ENCODE measurements at places on chromosomes 3 and 15. TPM values are rescaled to one million over a fixed set of nuclear protein-coding genes. Genes with fewer than 3 reads are reported as not detected.

GRAMD2A gene
- 0.06 TPM for polyA plus RNA-seq

DNA sequence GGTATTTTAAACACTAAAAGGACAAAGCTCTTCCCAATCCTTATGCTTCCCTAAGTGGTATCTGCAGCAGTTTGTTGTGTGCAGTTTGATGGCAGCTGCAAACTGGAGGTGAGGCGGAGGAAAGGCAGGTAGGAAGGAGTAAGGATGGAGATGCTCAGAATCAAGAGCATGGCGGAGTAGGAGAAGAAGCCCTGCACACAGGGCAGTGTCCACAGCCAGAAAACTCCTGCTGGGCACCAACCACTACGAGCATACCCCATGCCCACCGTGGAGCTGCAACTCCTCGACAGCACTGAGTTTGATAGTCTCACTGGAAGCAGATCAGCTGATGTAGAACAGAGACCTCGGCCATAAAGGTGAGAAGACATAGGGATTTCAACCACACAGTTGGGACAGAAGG, 30.3 kb upstream of the ESYT3 start:
- no peak for DNase-seq
- H3K27me3 ChIP-seq, result no peaks in the 10 kb centered on the region
- no peak overlapping the region for H3K27ac ChIP-seq
- H3K4me1 ChIP-seq, result no peaks in the 10 kb centered on the region
- H3K4me3 ChIP-seq, result no peak overlapping the region
- peaks cover 21% of the 10 kb centered on the region for H3K36me3 ChIP-seq

ATP13A5 gene
- polyA plus RNA-seq, result not detected

CADPS gene
- polyA plus RNA-seq, result 7.3 TPM

TNNC1 gene
- polyA plus RNA-seq, result 2.6 TPM

DNA sequence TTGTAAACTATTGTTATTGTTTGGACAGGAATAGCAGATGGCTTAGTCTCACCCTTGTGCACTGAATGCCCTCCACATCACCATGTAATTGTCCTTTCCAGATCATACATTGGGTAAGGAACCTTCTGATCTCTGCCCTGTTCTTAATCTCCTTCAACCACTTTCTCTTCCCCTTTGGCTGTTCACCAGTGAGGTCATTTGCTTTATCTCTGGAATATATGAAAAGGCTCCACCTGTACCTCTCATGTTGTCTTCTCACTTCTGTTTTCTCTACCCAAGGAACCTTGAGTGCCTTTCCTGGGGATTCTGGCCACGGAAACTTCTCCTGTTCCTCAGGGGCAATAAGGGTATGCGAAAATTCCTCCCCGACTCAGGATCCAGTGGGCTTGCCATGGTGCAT, 28.5 kb downstream of the MCTP2 start:
- DNase-seq, result no peak
- no peak overlapping the region for H3K27ac ChIP-seq
- H3K4me3 ChIP-seq, result no peak overlapping the region
- no peaks in the 10 kb centered on the region for H3K27me3 ChIP-seq

ACKR4 gene
- 0.10 TPM for polyA plus RNA-seq

DNA sequence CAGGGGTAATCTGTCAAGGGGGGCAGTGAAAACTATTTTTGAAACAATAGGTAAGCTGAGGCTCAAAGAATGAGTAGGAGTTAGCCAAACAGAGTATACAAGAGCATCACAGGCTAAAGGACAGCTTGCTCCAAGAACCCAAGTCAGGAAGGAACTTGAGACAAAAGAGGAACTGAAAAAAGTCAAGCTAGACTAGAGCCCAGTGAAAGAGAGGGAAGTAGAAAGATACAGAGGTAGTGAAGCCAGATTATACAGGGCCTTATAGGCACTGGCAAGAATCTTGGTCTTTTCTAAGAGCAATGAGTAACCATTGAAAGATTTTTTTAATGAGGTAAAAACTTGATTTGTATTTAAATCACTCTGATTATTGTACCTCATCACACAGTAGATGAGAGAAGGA, 69.9 kb downstream of the FILIP1L start:
- no peaks in the 10 kb centered on the region for H3K36me3 ChIP-seq
- no peak overlapping the region for H3K4me3 ChIP-seq
- peaks cover 42% of the 10 kb centered on the region for H3K4me1 ChIP-seq

DNA sequence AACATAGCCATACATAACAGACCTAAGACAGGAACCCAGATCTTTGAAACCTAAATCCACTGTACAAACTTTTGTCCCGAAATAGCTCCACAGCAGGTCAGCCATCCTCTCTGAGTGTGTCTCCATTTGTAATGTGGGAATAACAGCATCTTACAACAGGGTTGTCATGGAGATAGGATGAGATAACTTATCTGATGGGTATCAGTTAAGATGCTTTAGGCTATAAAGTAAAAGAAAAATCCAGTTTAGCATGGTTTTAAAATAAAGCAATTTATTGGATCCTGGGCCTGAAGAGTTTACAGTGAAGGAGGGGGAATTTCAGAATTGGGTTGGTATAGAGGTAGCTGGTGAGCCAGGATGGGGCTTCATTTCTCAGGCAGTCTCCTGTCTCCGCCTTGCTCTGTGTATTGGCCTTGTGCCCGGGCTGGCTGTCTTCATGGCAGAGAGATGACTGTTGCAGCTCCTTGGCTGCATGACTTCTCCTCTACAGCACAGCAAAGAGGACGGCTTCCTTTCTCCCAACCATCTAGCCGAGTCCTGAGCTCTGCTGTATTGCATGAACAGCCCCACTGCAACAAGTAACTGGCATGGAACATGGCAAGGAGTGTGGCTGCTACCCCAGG, 131.9 kb upstream of the PROK2 start:
- peak; percentile 20 for DNase-seq
- no peaks in the 10 kb centered on the region for H3K4me1 ChIP-seq
- H3K4me3 ChIP-seq, result no peak overlapping the region
- H3K36me3 ChIP-seq, result no peaks in the 10 kb centered on the region
- no peaks in the 10 kb centered on the region for H3K27me3 ChIP-seq

DNA sequence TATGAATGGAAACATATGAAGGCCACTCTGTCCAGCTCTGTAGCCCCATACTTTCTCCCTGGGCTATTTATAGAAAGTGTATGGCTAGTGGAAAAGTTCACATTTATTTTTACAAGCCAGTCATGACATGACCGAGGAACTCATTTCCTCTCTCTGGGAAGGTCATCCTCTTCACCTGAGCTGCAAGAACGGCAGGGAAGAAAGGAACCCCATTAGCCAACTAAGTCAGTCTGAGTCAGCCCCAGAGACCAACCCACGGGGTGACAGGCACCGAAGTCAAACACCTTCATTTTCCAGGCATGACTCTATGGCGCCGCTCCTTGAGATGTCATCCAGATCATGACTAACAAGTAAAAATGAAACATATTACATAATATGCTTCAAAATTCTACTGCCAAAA, 4.8 kb downstream of the PAQR9 start:
- H3K27me3 ChIP-seq, result no peaks in the 10 kb centered on the region
- no peak for DNase-seq
- no peak overlapping the region for H3K27ac ChIP-seq
- no peaks in the 10 kb centered on the region for H3K4me1 ChIP-seq

- H3K4me1 ChIP-seq, result no peaks in the 10 kb centered on the region
- no peaks in the 10 kb centered on the region for H3K36me3 ChIP-seq
- H3K4me3 ChIP-seq, result no peak overlapping the region
- DNase-seq, result no peak
Measured at GRCh38 chr3:179105881-179106280, 34.3 kb upstream of the ZMAT3 start.

- DNase-seq, result no peak
- H3K36me3 ChIP-seq, result no peaks in the 10 kb centered on the region
- H3K4me3 ChIP-seq, result no peak overlapping the region
- peak overlapping the region; percentile 71 for H3K27ac ChIP-seq
Measured at GRCh38 chr3:11514191-11514821, 129.4 kb downstream of the VGLL4 start.

GRCh38 chr3:13835246-13835645, 44.6 kb downstream of the WNT7A start:
- H3K4me1 ChIP-seq, result no peaks in the 10 kb centered on the region
- DNase-seq, result no peak
- no peaks in the 10 kb centered on the region for H3K27me3 ChIP-seq

- no peak overlapping the region for H3K4me3 ChIP-seq
- no peaks in the 10 kb centered on the region for H3K4me1 ChIP-seq
- no peak overlapping the region for H3K27ac ChIP-seq
- no peak for DNase-seq
- 0 out of 2 replicates have a peak, but pooled peaks cover 6% of the 10 kb centered on the region for H3K27me3 ChIP-seq
Measured at GRCh38 chr3:13332158-13332557, 88.0 kb downstream of the NUP210 start.

DNA sequence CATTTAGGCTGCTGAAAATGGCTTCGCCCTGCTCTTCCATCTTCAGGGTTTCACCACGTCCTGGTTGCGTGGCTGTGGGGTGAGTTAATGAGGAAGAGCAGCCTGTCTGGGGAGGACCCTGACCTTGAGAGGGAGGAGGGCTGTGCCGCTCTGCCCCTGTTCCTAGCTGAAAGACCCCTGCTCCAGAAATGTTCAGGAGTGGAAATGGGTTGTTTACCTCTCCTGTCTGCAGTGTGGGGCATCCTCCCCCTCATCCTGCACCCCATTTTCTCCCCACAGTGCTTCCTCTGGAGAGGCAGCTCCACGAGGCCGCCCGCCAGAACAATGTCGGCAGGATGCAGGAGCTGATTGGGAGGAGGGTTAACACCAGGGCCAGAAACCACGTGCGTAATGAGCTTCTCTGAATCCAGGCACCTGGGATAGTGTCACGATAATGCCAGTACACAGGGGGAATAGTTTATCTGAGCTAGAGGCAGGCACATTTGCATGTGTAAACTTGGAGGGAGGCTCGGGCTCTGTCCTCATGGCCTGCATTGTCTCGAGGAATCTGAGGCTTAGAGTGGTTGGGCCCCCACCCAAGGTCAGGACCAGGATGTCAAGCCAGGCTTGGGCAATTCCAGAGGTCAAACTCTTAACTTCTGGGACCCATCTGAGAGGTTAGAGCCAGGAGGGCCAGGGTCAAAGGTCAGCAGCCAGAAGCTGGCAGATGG, 4.0 kb downstream of the ANKDD1A start:
- no peak for DNase-seq
- no peaks in the 10 kb centered on the region for H3K4me1 ChIP-seq
- H3K36me3 ChIP-seq, result no peaks in the 10 kb centered on the region
- H3K27me3 ChIP-seq, result no peaks in the 10 kb centered on the region
- no peak overlapping the region for H3K27ac ChIP-seq

DNA sequence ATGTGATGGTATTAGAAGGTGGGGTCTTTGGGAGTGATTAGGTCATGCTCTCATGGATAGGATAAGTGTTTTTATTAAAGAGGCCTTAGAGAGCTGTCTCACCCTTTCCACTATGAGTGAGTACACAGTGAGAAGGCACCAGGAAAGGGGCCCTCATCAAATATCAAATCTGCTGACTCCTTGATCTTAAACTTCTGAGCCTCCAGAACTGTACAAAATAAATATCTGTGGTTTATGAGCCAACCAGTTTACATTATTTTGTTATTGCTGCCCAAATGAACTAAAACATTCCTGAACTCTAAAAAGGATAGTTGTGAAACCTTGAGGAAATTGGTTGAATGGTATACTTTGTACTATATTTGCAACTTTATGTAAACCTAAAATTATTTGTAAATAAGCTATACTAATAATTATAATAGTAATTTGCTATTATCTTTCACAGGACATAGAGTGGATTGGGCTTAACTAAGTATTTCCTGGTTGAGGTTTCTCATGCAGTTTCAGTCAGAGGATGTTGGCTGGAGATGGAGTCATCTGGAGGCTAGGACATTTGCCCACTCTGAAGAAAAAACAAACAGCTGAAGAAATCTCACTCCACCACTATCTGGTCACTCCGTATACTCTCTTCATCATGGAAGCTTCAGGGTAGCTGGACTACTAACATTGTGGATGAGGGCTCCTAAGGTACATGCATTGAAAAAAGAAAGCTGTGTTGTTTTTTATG, 1068.6 kb upstream of the CADM2 start:
- H3K27me3 ChIP-seq, result no peaks in the 10 kb centered on the region
- H3K4me1 ChIP-seq, result no peaks in the 10 kb centered on the region
- no peak for DNase-seq
- no peak overlapping the region for H3K27ac ChIP-seq

LIPH gene
- not detected for polyA plus RNA-seq

DNA sequence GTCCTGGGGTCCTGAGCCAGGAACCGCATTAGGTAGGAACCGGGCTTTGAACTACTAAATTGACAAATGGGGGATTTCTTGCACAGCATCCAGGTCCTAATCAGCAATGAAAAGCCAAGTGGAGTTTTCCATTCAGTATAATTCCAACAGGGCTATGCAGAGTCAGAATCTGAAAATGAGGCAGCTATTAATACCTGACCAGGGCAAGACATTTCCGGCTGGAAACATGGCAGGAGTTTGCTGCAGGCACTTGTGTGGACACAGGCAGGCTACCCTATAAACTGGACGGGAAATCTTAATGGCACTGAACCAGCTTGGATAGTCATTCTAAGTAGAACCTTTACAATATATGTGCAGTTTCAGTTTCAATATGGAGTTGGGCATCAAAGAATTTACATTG, 553.1 kb downstream of the FGF12 start:
- no peaks in the 10 kb centered on the region for H3K4me1 ChIP-seq
- no peak overlapping the region for H3K4me3 ChIP-seq
- no peak overlapping the region for H3K27ac ChIP-seq
- H3K27me3 ChIP-seq, result no peaks in the 10 kb centered on the region
- DNase-seq, result no peak

RBP2 gene
- not detected for polyA plus RNA-seq

GRCh38 chr15:63190769-63191649, 1.6 kb downstream of the RAB8B start:
- peak overlapping the region; percentile 84 for H3K4me3 ChIP-seq
- no peaks in the 10 kb centered on the region for H3K36me3 ChIP-seq
- H3K27ac ChIP-seq, result peak overlapping the region; percentile 42
- no peaks in the 10 kb centered on the region for H3K27me3 ChIP-seq

GRCh38 chr3:52546111-52546901, 9.9 kb downstream of the UQCC5 start:
- peak overlapping the region; percentile 50 for H3K27ac ChIP-seq
- H3K4me3 ChIP-seq, result no peak overlapping the region
- no peak for DNase-seq
- H3K27me3 ChIP-seq, result no peaks in the 10 kb centered on the region
- peaks cover 74% of the 10 kb centered on the region for H3K36me3 ChIP-seq

CACNA1D gene
- 0.12 TPM for polyA plus RNA-seq

CAND2 gene
- 1.5 TPM for polyA plus RNA-seq

DNA sequence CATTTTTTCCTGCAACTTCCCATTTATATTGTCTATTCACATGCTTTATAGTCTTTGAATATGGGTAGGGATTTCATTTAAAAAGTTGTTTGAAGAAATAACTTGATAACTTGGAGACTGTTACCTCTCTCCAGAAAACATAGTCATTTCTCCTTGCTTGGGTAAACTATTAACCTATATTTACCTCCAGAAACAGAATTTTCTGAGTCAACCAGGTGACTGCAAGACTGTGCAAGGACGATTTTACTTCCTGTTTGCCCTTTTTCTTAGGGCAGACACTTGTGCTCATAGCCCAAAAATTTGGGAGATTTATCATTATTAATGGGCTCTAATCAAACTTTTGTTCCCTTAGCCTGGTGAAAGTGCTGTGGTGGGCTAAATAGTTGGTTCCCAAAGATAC, 14.3 kb upstream of the MOBP start:
- no peak overlapping the region for H3K27ac ChIP-seq
- no peak overlapping the region for H3K4me3 ChIP-seq
- no peaks in the 10 kb centered on the region for H3K36me3 ChIP-seq
